ENCODE measurements at places on chromosomes 11 and 22. TPM values are rescaled to one million over a fixed set of nuclear protein-coding genes. Genes with fewer than 3 reads are reported as not detected.

SAA2 gene
- not detected for total RNA-seq

ROBO4 gene
- 132 TPM for total RNA-seq

HEPHL1 gene
- not detected for total RNA-seq

SMC1B gene
- not detected for total RNA-seq
